Stimulated activated CD4-positive, alpha-beta T cell treated with anti-CD3 and anti-CD28 coated beads, Interleukin-4, amount 100 ng/mL, for 24 hours (primary cell): ENCODE measurements at places on chromosomes 11 and 22.

- DNase-seq = peak; percentile 60
These were observed 58.2 kb upstream of the FTH1 start for GRCh38 chr11:62025487-62026105.

DNA sequence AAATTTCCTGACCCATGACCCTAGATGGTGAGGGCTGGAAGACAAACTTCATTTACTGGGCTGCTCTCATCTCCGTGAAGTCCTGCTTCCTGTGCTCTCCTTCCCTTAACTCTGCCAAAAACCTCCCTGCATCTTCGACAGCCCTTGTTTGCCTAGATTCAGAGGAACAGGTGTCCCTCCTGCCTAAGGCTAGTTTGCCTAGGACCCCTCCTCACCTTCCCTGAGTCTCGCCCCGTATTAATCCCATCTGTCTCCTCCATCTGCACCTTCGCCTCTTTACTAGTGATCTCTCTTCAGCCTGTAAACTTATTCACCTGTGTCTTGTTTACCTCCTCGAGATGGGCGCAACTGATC, 33.1 kb downstream of the EIF3F start:
- DNase-seq = no peak

GRCh38 chr11:86279747-86280146, 22.3 kb upstream of the HIKESHI start:
- DNase-seq = no peak

DNA sequence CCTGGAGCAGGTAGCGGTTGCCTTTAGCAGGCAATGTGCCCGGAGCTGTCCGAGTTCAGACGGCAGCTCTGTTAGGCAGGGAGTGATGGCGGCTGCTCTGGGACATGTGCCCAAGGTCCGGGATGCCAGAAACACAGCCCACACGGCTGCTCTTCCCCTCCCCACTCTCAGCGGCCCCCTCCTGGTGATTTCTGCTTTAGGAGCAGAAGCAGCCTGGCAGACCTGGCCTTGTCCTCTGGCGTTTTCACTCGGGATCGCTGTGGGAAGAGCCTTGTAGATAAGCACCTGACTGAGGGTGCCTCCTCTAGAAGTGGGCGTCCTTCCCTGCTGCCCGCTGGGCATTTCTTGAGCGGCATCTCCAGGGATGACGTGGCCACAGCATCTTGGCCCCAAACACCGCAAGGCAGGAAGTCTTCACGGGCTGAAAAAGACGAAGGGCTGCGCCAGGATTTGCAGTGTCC, 392.2 kb downstream of the TBC1D22A start:
- DNase-seq = no peak

- DNase-seq = no peak
These were observed 57.0 kb upstream of the LYVE1 start for GRCh38 chr11:10625281-10625981.

- DNase-seq = no peak
These were observed 95.5 kb downstream of the WNT7B start for GRCh38 chr22:45881524-45881875.

DNA sequence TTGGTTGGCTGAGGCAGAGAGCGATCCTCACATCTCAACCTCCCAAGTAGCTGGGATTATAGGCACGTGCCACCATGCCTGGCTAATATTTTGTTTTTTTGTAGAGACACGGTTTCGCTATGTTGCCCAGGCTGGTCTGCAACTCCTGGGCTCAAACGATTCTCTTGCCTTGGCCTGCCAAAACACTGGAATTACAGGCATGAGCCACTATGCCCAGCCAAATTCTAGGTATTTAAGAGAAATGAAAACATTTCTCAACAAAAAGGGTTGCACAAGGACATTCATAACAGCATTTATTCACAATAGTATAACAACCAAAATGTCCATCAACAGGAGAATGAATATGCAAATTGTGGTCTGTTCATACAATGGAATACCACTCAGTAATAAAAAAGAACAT, 31.7 kb upstream of the RBX1 start:
- DNase-seq = no peak
